Activated CD8-positive, alpha-beta memory T cell treated with anti-CD3 and anti-CD28 coated beads for 24 hours (primary cell): ENCODE measurements at places on chromosomes 6 and 20.

DNA sequence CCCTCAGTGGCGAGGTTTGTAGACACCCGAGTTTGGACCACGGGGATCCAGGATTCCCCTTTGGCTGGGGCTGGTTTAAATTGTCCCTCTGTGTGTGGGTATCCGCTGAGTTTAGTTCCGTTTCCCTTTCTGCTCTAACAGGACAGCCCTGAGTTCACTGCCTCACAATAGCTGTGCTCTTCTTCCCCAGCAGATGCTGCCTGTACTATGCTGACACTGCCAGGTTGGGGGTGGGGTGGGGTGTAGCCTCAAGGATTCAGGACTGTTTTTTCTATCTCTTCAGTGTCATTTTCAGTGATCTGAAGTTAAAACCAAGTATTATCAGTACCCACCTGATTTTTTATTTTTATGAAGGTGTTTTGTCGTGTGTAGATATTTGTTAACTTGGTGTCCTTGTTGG is 655.0 kb downstream of the COL12A1 start:
- no peak for DNase-seq

- DNase-seq = no peak
Measured at GRCh38 chr6:51166914-51167313, 348.2 kb downstream of the TFAP2B start.

GRCh38 chr6:159646733-159647132 is 46.3 kb downstream of the SOD2 start:
- no peak for DNase-seq

- DNase-seq = no peak
Measured at GRCh38 chr6:25058441-25058840, 122.7 kb upstream of the RIPOR2 start.

- DNase-seq = no peak
Measured at GRCh38 chr6:43296780-43297497, 1.1 kb upstream of the SLC22A7 start.

GRCh38 chr20:57849521-57850215 is 139.9 kb upstream of the PMEPA1 start:
- DNase-seq = no peak

- DNase-seq = no peak
Measured at GRCh38 chr6:106967936-106968555, 6.5 kb downstream of the CD24 start.

DNA sequence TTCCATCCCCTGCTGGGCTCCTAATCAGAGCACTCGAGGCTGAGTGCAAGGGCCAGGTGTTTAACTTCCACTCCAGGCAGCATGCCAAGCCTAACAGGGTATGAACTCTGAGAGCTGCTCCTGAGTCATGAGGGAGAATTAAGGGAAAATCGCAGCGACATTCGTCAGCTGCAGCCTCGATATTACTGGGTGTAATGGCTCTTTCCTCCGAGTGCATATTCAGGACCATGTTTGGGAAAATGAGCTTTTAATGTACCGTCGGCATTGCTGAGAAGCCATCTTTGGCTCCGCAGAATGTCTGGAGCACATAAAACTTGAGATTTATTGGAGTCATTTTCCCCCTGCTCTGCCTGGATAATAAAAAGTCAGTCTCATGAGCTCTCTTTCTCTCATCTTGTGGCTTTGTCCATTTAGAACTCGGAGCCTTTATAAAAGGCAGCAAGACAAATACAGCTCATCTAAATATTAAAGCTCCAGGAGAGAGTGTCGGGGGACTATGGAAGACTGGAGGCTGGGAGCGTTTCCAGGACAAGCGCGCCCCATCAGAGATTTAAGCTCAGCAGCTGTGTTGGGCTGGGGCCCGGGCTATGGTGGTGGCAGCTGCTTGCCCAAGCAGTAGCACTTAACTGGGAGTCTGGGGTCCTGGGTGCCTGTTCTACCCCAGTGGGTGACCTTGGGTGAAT is 103.7 kb downstream of the TOX2 start:
- peak; percentile 44 for DNase-seq

DNA sequence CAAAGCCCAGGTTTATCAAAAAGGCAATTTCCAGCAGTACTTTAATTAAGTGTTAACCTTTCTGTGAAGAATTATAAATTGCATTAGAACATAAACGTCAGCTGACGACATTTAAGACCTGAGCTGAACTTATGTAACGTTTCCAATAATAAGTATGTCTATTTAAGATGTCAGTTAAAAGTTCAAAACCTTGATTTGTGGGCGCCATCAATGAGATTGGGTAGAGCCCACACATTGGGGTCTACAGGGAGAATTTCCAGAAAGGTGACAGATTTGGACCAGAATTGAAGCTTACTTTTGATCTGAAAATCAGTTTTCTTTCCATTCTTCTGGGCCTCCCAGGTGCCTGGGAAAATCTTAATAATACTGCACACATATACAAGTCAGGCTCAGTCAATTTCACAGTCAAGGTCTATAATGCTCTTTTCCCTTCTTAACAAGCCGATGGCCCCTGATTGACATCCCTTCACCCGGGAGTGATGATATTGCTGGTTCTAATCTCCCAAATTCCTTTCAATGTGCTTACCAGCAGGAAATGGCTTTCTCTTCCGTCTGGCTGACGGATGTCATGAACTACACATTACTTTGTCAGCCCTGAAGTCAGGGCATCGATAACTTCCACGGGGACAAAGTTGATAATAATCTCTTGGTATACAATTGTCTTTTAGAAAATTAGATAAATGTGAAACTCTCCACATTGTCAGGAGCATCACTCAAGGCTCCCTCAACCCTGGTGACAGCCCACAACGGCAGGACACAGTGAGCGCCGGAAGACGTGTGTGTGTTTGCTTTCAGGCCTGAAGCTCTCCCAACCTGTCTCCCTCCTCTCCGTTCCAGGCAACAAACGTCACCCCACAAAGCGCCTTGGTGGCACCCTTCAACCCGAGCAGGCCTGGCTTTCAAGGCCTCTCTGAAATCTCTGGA is 396.5 kb upstream of the CNR1 start:
- no peak for DNase-seq

DNA sequence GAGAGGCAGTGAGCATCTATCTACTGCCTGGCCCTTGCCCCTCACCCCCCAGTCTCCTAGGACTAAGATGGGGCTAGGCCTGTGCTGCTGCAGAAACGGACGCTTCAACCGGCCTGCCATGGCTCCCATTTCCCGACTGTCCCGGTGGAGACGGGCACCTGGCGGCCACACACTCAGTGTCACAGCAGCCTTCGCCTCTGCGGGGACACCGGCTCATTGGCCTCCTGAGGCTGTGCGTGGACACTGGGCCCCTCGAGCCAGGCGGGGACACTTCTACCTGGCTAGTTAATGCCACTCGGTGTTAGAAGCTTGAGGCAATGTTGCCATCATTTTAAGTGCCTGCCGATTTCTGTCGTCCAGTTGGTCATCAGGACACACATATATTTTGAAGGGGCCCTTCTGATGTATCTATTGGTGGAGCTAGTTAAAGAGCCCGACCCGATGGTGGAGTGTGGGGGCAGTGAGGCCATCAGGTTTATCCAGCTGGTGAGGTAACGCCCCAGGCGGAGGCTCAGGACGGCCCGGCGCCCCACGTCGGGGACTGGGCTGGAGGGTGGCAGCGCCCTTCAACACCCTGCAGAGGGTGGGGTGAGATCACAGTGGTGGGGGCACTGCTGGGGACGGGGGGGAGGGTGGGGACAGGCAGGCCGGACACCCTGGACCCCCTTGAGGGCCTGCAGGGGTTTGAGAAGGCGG is 58.9 kb upstream of the GATA5 start:
- DNase-seq = no peak

DNA sequence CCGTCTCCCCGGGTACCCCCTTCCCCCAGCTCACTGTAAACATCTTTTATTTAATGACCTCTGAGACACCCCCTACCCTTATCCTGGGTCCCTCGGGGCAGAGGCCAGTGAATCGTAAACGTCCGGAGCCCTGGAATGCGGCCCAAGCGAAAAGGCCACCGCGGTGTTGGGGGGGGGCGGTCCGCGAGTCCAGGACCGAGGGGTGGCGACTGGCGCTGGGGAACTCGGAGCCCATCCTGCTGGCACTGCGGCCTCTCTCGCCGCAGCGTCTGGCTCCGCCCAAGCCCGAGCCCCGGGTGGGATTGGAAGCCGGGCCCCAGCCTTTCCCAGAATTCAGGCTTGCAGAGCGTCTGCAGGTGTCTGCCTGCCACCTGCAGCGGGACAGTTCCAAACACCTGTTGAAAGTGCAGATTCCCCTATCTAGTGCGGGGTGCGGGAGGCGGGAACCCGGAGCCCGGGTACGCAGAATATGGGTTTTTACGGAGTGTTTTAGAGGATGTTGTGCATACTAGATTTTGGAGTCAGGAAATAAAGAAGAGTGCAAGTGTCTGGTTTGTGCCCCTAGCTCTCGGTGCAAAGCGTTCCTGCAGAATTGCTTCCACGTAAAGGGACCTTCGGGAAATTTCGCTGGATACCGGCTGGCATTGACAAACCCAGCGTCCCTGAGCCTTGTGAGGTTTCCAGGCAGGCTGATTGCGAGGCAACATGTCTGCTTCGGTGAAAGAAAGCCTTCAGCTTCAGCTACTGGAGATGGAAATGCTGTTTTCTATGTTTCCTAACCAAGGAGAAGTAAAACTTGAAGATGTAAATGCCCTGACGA is 800 bp downstream of the RWDD2A start:
- peak; percentile 66 for DNase-seq

DNA sequence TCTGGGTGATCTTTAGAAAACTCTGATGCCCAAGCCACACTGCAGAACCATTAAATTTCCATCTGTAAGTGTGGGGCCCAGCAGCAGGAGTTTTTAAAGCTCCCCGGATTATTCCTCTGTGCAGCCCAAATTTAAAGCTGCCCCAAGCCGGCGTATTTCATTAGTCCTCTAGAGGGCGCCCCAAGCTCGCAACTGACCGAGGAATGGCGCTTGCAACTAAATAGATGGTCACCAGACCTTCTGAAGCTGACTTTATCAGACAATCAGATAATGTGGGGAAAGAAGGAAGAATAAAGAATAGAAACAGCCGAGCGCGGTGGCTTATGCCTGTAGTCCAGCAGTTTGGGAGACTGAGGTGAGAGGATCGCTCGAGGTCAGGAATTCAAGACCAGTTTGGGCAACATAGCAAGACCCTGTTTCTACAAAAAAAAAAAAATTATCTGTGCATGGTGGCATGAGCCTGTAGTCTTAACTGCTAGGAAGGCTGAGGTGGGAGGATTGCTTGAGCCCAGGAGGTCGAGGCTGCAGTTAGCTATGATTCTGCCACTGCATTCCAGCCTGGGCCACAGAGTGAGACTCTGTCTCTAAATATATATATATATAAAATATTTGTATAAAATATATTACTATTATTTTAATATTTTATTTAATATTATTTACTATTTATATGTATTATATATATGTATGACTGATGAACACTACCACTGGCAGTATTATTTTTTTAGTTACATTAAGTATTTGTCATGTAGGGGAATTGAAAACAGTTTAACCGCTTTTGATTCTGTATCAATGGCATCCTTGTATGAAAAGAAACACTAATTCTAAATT is 56.0 kb downstream of the OTOR start:
- peak; percentile 73 for DNase-seq

DNA sequence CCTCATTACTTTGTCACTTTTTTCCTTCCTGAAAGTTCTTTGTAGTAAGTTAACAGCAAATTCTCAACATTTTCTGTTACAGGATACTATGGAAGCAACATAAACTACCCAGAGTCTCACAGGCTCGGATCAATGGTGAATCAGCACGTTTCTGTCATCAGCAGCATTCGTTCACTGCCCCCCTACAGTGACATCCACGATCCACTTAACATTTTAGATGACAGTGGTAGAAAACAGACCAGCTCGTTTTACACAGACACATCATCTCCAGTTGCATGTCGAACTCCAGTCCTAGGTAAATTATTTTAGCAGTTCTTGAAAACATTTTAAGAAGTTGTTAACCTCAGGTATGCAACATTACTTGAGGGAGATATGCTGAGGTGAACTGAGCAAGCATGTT is 51.6 kb downstream of the RFX6 start:
- no peak for DNase-seq

- no peak for DNase-seq
Measured at GRCh38 chr20:57034001-57034400, 232.4 kb downstream of the BMP7 start.

GRCh38 chr6:2103765-2104523 is 141.5 kb downstream of the GMDS start:
- DNase-seq = no peak
